COLO829 (cell line): ENCODE measurements at places on chromosomes 11 and 22.

- no peak for DNase-seq
Observed at GRCh38 chr22:47398921-47399790, 636.7 kb downstream of the TBC1D22A start.

DNA sequence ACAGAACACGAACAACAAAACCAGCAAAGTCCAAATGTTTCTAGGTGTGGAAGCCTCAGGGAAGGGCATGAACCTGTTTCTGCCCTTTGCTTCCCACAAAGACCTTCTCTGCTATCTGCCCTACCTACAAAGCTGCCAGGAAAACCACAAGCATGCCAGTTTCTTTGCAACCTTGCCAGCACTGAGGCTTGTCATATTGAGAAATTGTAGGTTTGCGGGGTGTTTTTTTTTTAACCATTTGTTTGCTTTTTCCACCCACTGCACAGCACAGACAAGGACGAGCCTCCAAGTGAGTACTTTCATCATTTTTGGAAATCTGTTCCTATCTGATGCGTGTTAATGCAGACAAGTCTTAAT lies 12.8 kb downstream of the PARVG start:
- no peak for DNase-seq

- DNase-seq = no peak
Observed at GRCh38 chr11:31301549-31302510, 67.7 kb downstream of the DCDC1 start.

DNA sequence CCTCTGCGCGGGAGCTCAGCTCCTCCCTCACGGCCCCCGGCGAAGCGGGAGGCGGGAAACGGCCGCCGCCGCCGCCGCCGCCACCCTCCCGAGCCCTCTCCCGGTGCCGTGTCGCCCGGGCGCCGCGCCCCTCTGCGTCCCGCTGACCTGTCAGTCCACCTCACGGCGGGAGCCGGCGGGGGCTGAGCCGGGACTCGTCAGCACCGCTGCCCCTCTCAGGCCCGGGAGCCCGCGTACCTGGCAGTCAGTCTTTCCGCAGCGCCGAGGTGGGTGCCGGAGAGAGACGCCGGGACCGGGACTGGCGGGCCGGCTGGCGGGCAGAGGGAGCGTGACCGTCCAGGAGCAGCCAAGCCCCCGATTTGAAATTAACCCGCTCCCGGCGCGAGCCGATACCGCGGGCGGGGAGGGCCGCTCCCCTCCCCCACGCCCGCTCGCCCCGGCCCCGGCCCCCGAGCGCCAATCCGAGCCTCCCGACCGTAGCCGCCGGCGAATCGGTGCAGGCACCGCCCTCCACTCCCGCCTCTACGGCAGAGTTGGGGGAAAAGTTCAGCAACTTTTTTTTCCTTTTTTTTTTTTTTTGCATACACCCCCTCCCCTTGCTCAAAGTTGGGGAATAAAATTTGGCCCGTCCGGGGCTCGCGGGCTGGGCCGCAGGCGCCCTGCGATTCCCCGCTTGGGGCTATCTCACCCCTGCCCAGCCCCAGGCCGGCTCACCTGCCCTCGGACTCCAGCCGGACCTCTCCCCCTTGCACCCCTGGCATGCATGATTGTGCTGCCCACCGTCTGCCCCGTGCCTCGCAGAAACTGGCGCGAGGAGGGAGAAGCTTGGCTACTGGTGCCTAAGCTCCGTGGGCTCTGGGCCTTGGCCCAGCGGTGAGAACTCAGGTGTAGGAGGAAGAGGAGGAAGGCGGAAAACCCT lies 774 bp upstream of the E2F8 start:
- no peak for DNase-seq

DNA sequence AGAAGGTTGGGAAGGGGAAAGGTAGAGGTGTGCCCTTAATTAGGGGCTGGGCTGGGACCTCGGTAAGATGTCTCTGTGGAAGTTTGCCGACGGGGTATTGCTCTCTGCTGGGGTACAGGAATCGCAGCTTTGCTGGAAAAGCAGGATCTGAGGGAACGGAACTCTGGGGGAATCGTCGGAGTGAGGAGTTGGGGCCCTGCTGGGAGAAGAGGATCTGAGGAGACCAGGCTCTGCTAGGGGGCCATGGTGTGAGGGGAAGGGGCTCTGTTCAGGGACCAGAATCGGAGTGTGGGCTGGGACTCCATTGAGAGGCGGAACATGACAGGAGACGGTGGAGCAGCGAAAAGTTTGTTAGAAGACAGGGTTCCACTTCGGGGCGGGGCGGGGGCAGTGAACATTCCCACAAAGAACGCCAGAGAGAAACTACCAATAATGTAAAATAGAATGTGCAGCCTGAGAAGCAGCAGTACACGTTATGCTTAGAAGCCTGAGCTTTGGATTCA lies 456 bp downstream of the AAMDC start:
- no peak for DNase-seq

DNA sequence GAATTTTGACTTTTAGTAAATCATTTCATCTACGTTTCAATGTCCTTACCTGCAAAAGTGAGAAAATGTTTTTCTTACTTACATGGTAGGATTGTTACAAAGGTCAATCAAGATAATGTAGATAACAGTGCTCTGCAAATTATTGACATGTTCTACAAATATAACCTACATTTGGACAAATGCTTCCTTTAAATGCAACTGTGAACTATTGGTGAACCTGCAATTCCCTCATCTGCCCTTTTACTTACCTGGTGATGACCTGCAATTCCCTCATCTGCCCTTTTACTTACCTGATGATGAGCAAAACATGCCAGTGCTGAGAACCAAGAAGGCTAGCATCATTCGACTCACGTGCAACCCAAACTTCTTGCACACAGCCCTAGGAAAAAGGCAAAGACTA lies 11.1 kb downstream of the ALG9 start:
- DNase-seq = no peak
